K562 (cell line): ENCODE measurements at places on chromosomes 16 and 17. TPM values are rescaled to one million over a fixed set of nuclear protein-coding genes. Genes with fewer than 3 reads are reported as not detected.

The ETV4 gene
- total RNA-seq = 65.2 and 66.3 TPM in 2 replicates

DNA sequence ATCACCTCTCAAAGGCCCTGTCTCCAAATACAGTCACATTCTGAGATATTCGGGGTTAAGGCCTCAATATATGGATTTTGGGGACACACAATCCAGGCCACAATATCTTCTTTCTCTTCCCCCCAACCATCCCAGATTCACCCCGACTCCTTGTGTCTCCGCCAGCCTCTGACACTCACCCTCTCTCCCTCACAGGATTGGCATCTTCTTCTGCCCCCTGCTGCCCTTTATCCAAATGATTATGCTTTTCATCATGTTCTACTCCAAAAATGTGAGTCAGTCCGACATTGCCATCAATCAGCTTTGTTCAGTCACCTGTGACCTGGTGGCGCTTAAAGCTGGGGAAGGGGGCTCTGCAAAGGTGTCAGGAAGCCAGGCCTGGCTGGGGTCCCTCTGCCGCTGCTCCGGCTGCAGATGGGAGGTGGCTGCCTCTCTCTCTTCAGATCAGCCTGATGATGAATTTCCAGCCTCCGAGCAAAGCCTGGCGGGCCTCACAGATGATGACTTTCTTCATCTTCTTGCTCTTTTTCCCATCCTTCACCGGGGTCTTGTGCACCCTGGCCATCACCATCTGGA is 35.1 kb downstream of the GDE1 start:
- no peaks in the 10 kb centered on the region; the same call in 2 of the 3 replicates for H3K36me3 ChIP-seq
- H3K4me1 ChIP-seq = peaks cover 33% of the 10 kb centered on the region
- H3K4me3 ChIP-seq = peak overlapping the region; percentile 2; the same call in 1 of the 2 replicates

GRCh38 chr16:81464279-81464678 is 19.7 kb downstream of the CMIP start:
- peaks cover 30% of the 10 kb centered on the region; the same call in 2 of the 3 replicates for H3K36me3 ChIP-seq
- H3K4me1 ChIP-seq = peaks cover 25% of the 10 kb centered on the region
- no peak for DNase-seq
- H3K4me3 ChIP-seq = no peak overlapping the region
- no peak overlapping the region for H3K27ac ChIP-seq

GRCh38 chr17:47810200-47810821 is 11.3 kb downstream of the OSBPL7 start:
- H3K4me1 ChIP-seq = peaks cover 22% of the 10 kb centered on the region
- H3K27me3 ChIP-seq = no peaks in the 10 kb centered on the region
- DNase-seq = peak; percentile 71
- H3K4me3 ChIP-seq = no peak overlapping the region
- peak overlapping the region; percentile 77 for H3K27ac ChIP-seq

- no peaks in the 10 kb centered on the region for H3K27me3 ChIP-seq
- DNase-seq = no peak
- no peak overlapping the region for H3K4me3 ChIP-seq
- no peaks in the 10 kb centered on the region for H3K36me3 ChIP-seq
Measured at GRCh38 chr16:64782484-64782883, 339.4 kb downstream of the CDH11 start.

The OTOP2 gene
- total RNA-seq = 0.18 and 0.27 TPM in 2 replicates

- DNase-seq = no peak
- H3K27me3 ChIP-seq = no peaks in the 10 kb centered on the region
- H3K36me3 ChIP-seq = peaks cover 40% of the 10 kb centered on the region
- H3K4me3 ChIP-seq = no peak overlapping the region
Measured at GRCh38 chr16:21619765-21620425, 20.5 kb downstream of the METTL9 start.

- H3K27ac ChIP-seq = no peak overlapping the region
- H3K4me1 ChIP-seq = no peaks in the 10 kb centered on the region
- no peak overlapping the region for H3K4me3 ChIP-seq
Measured at GRCh38 chr16:12965274-12965804, 63.9 kb downstream of the SHISA9 start.

- no peak overlapping the region for H3K4me3 ChIP-seq
- H3K4me1 ChIP-seq = no peaks in the 10 kb centered on the region
- DNase-seq = no peak
- no peak overlapping the region for H3K27ac ChIP-seq
- H3K27me3 ChIP-seq = no peaks in the 10 kb centered on the region
Measured at GRCh38 chr17:5913032-5913531, 157.1 kb upstream of the WSCD1 start.

The OR2C1 gene
- not detected in 2 replicates for total RNA-seq

GRCh38 chr17:59848778-59849177 is 44.0 kb downstream of the TUBD1 start:
- no peak overlapping the region for H3K4me3 ChIP-seq
- no peaks in the 10 kb centered on the region for H3K27me3 ChIP-seq
- H3K27ac ChIP-seq = no peak overlapping the region
- no peak for DNase-seq

GRCh38 chr17:73492821-73493814 is 151.1 kb downstream of the SDK2 start:
- no peak overlapping the region for H3K27ac ChIP-seq
- peaks cover 11% of the 10 kb centered on the region; the same call in 1 of the 3 replicates for H3K27me3 ChIP-seq
- no peak for DNase-seq
- no peaks in the 10 kb centered on the region for H3K36me3 ChIP-seq
- H3K4me1 ChIP-seq = no peaks in the 10 kb centered on the region

DNA sequence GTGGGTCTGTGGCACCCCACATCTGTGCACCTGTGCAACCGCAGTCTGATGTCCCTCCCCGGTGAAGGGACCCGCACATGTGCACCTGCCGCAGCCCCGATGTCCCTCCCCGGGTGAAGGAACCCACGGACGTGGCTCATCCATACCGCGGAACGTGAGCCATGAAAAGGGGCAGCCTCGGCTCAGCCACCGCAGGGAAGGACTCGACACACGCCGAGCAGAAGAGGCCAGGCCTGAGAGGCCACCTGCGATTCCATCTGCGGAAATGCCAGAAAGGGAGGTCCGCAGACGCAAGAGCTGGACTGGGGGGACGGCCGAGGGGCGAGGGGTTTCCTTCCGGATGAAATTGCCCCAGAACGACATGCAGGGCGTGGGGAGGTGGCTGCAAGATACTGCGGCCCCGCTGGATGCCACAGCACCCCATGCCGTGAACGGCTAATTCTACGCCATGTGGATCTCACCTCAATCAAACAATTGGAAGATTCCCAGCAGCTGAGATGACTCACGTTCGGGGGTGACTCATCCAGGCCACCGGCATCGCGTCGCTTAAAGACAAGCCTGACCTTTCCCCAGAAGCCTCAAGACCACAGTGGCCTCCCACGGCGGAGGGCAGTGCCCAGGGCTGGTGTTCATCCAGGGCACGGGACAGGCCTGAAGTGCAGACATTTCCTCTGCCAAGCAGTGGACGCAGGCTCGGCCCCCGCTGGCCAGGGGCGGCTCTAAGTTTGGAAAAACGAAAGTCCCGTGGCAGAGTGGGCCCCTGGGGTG is 21.0 kb downstream of the SOX8 start:
- peaks cover 87% of the 10 kb centered on the region for H3K27me3 ChIP-seq
- H3K36me3 ChIP-seq = no peaks in the 10 kb centered on the region
- peak; percentile 64 for DNase-seq
- no peaks in the 10 kb centered on the region for H3K4me1 ChIP-seq
- H3K4me3 ChIP-seq = no peak overlapping the region
- H3K27ac ChIP-seq = no peak overlapping the region

The METTL26 gene
- total RNA-seq = 177 and 184 TPM in 2 replicates

DNA sequence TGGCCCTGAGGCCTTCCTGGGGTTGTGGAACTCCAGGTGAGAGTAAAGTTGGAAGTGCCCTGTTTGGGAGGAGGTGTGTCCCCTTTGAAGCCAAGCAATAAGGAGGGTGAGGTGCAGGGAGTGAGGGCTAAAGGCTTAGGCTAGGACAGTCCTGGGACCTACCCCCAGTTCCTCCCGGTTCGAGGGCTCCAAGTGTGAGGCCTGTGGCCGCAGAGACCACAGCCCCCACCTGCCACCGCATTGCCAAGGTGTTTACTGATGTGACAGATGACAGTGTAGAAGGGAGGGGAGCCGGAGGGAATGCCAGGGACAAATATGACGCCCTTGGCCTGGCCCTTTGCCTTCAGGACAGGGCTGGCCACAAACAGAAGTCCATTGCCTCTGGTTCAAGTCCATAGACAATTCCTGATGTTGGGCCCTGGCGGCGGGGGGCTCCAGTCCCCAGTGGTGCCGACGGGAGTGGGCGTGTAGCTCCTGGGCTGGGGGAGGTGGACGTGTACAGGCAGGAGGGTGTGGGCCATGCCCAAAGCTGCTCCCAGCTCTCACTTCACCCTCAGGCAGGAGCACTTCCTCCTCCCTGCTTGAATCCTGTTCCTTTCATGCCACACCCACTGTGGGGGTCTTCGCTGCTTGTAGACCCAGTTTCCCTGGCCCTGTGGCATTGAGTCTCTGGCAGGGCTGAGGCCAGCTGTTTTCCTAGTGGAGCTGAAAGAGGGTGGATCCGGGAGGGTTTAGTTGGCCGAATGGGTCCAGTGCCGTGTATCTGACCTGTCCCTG is 3.2 kb downstream of the ADORA2B start:
- H3K27me3 ChIP-seq = no peaks in the 10 kb centered on the region

DNA sequence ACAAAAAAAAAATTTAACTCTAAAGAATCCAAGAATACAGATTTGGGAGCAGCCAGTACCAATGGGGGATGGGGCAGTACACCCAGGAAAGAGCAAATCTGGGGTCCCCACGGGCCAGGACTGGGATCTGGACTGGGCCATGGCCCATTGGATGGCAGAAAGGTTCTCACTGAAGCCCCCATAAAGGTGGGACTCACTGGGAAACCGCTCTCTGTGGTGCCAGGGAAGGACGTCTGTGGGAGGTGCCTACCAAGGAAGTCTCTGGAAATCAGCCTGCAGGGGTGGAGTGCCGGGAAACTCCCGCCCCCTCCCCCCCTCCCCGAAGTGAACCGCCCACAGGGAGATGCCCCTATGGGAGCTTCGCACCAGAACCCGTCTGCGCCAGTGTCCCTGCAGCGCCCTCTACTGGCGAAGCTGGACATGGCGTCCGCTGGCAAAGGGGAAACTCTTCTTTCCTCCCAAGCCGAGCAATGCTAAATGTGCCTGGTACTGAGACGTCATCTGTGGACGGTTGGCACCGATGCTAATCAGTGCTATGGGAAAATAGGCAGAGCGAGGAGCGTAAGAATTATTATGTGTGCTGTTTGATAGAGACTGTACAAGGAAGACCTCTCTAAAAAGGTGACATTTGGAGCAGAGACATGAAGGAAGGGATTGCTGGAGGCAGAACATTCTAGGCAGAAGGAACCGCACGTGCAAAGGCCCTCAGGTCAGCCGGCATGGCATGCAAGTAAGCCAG is 671.1 kb downstream of the WWOX start:
- H3K27ac ChIP-seq = no peak overlapping the region
- peaks cover 8% of the 10 kb centered on the region; the same call in 1 of the 2 replicates for H3K27me3 ChIP-seq
- H3K36me3 ChIP-seq = no peaks in the 10 kb centered on the region
- peak; percentile 86 for DNase-seq
- no peaks in the 10 kb centered on the region for H3K4me1 ChIP-seq

The ZG16 gene
- total RNA-seq = 0.04 TPM in 1 of 2 replicates, not detected in the other

- H3K27me3 ChIP-seq = no peaks in the 10 kb centered on the region
- no peak for DNase-seq
- H3K36me3 ChIP-seq = no peaks in the 10 kb centered on the region
- H3K4me1 ChIP-seq = no peaks in the 10 kb centered on the region
Measured at GRCh38 chr16:54275956-54276355, 10.6 kb downstream of the IRX3 start.

- DNase-seq = peak; percentile 75
- H3K4me1 ChIP-seq = peaks cover 7% of the 10 kb centered on the region; the same call in 2 of the 3 replicates
- H3K27ac ChIP-seq = no peak overlapping the region
- no peaks in the 10 kb centered on the region for H3K27me3 ChIP-seq
- no peaks in the 10 kb centered on the region; the same call in 2 of the 3 replicates for H3K36me3 ChIP-seq
- H3K4me3 ChIP-seq = no peak overlapping the region
Measured at GRCh38 chr16:46916980-46917379, 32.8 kb downstream of the GPT2 start.

- H3K27me3 ChIP-seq = peaks cover 16% of the 10 kb centered on the region
- no peaks in the 10 kb centered on the region for H3K36me3 ChIP-seq
- no peak within 1 kb of the TSS for H3K27ac ChIP-seq
- H3K4me1 ChIP-seq = peaks cover 8% of the 10 kb centered on the region; the same call in 1 of the 2 replicates
Measured at GRCh38 chr16:24255456-24256371, at the start of gene CACNG3. TSS of gene CACNG3 (plus strand) at chr16:24256335. CDS start at chr16:24256755, 420 bp downstream.

DNA sequence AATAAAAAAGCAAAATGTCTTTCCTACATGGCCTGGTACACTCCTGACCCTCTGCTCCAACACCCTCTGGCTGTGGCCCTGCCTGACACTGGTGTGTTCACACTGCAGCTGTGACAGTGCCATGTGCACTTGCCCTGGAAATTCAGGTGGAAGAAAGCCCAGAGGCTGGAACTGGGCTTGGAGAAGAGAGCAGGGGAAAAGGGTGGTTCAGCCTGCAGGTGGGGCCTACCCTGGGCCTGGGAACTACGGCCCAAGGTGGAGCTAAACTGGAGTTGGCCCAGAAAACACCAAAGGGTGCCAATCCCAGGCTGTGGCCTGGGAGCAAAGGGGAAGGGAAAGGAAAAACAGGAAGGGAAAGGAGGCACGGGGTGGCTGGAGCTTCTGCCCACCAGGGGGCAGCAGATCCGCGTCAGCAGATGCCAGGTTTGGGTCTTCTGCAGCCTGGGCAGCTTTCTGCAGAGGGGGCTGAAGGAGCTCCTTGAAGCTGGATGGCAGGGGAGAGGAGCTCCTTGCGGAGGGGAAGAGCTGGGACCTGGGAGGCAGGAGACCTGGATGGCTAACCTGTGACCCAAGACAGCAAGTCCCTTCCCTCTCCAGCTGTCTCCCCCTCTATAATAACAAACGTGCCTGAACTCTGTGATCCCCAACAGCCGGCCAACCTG is 15.4 kb upstream of the CTCF start:
- no peak overlapping the region for H3K4me3 ChIP-seq
- no peak overlapping the region for H3K27ac ChIP-seq
- H3K36me3 ChIP-seq = peaks cover 42% of the 10 kb centered on the region; the same call in 1 of the 3 replicates

GRCh38 chr17:79978548-79978855 is 57.2 kb downstream of the TBC1D16 start:
- H3K4me3 ChIP-seq = no peak overlapping the region
- 0 out of 3 replicates have a peak, but pooled peaks cover 2% of the 10 kb centered on the region for H3K4me1 ChIP-seq
- H3K27me3 ChIP-seq = peaks cover 79% of the 10 kb centered on the region
- no peaks in the 10 kb centered on the region for H3K36me3 ChIP-seq
- no peak overlapping the region for H3K27ac ChIP-seq

- H3K27me3 ChIP-seq = peaks cover 10% of the 10 kb centered on the region
- H3K4me1 ChIP-seq = no peaks in the 10 kb centered on the region; the same call in 2 of the 3 replicates
- H3K36me3 ChIP-seq = no peaks in the 10 kb centered on the region
Measured at GRCh38 chr16:27386674-27387073, 15.3 kb upstream of the IL21R start.

DNA sequence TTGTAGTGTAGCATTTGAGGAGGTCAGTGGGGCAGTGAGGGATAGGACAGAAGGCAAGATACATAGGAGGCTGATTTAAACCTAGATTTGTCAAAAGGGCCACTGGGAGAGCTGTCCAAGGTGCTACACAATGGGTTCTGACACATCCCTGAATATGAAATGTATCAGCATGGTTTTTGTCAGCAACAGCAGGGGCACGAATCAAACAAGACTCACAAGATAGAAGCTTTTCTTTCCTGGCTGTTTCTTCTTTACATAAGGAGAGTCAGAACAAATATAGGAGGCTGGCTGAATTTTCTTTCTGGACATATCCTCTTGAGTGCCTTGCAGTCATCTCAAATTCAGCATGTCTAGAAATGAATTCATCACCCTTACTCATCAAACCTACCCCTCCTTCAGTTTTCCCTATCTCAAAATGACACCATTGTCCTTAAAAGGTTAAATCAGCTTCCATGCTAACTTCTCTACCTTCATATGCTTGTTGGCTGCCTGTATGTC is 130.5 kb downstream of the NPIPB5 start:
- H3K4me3 ChIP-seq = no peak overlapping the region
- no peaks in the 10 kb centered on the region for H3K27me3 ChIP-seq
- no peaks in the 10 kb centered on the region for H3K4me1 ChIP-seq
- H3K36me3 ChIP-seq = no peaks in the 10 kb centered on the region
- DNase-seq = no peak
- no peak overlapping the region for H3K27ac ChIP-seq
